Epithelial cell of prostate (primary cell): ENCODE measurements at places on chromosomes 7 and 10.

DNA sequence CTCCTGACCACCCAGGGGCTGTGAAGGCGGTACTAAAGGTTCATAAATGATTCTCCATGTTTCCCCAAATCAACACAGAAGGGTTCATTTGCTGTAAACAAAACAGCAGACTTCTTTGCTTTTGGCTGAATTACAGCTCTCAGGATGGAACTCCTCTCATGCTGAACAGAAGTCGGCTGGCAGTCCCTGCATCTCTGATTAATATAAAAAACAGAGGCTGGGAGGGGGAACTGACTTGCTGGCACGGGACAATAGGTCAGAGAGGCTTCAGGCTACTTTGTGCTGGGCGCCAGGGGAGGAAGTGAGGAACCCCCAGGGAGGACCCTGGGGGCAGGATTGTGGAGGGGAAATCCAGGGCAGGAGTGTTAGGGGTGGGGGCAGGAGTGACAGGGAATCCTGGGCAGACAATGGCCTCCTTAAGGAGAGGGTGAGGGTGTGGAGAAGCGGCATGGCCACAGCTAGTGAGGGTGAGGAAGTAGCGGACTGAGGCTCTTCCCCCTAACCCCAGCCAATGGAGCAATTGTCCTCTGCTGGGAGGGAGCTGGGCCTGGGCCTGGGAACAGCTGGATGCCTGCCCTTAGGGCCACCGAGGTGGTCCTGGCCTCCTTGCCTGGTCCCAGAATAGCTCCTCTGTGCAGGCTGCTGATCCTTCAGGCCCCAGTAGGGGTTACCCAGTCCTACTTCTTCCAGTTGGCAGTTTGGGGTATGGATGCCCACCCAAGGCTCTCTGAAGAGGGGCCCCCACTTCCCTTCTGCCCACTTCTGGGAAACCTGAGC is 9.2 kb upstream of the SFRP5 start:
- DNase-seq = no peak

GRCh38 chr10:27646194-27646593 is 99.4 kb downstream of the MKX start:
- DNase-seq = no peak

DNA sequence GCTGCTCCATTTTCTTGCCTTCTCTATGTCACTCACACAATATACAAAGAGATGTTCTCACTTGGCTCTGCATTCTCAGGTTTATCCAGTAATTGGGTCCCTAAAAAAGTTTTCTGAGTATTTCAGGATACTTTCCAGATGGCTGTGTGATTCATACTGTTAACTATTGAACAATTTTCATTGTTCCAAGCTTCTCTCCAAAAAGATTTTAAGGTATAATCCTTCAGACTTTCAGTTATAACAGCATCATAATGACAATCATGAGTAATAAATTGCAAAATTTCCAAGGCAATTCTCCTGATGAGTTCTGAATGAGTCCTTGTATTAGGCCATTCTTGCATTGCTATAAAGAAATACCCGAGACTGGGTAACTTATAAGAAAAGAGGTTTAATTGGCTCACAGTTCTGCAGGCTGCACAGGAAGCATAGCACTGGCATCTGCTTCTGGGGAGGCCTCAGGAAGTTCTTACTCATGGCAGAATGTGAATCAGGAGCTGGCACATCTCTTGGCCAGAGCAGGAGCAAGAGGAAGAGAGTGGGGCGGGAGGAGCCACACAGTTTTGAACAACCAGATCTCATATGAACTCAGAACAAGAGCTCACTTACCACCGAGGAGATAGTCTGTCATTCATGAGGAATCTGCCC is 148.1 kb downstream of the SLC16A9 start:
- no peak for DNase-seq

DNA sequence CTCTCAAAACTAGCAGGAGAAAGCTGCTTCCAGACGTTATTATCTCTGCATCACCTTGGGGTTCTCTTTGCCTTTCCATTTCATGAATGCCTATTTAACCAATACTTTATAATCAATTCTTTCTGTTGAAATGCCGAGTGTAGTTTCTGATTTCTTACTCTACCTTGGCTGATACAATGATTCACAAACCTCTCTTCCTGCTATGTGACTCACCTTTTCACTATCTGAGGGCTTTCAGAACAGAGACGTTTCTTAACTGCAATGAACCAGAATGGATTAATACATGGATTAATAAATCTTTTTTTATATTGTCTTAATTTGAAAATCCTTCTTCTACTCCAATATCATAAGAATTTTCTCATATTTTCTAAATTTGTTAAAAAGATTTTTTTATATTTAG is 46.4 kb upstream of the ZNF746 start:
- DNase-seq = no peak

- DNase-seq = no peak
Measured at GRCh38 chr7:138607216-138608126, 93.7 kb downstream of the SVOPL start.

GRCh38 chr10:121616291-121616690 is 18.0 kb upstream of the FGFR2 start:
- no peak for DNase-seq

- no peak for DNase-seq
Measured at GRCh38 chr7:108395426-108395825, 60.8 kb downstream of the NRCAM start.
